ENCODE measurements at places on chromosomes 3 and 15. TPM values are rescaled to one million over a fixed set of nuclear protein-coding genes. Genes with fewer than 3 reads are reported as not detected.

IL17RC gene
- 12.0 TPM for polyA plus RNA-seq

PRSS50 gene
- 0.92 TPM for polyA plus RNA-seq

CEP97 gene
- 19.3 TPM for polyA plus RNA-seq

NAALADL2 gene
- polyA plus RNA-seq, result 5.4 TPM

RYK gene
- polyA plus RNA-seq, result 82.6 TPM

DAZL gene
- polyA plus RNA-seq, result 124 TPM

COL8A1 gene
- 11.5 TPM for polyA plus RNA-seq

NCK1 gene
- 31.1 TPM for polyA plus RNA-seq

AGBL1 gene
- polyA plus RNA-seq, result 0.70 TPM

TRIM42 gene
- polyA plus RNA-seq, result 39.8 TPM

MST1R gene
- polyA plus RNA-seq, result 15.9 TPM

IGSF10 gene
- 26.1 TPM for polyA plus RNA-seq

SKOR1 gene
- 1.3 TPM for polyA plus RNA-seq

Measured in testis (tissue), 5 donors.